ENCODE measurements at places on chromosomes 7 and 10.

DNA sequence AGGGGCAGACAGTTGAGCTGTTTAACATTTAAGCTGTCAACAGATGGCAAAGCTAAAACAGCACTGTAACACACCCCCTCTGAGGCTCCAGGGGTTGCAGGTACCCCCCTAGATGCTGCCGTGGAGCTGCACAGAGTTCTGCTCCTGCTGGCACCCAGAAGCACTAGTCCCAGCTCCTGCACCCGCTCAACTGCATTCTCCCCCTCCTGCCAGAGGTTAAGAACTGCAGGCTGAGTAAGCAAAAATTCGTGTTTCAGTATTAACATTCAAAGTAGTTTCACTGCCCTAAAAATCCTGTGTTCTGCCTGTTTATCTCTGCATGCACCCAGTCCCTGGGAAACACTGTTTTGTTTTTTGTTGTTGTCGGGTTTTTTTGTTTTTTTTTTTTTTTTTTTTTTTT is 790.8 kb upstream of the KCND2 start:
- DNase-seq = no peak

GRCh38 chr7:47587976-47588375 is 6.1 kb upstream of the TNS3 start:
- DNase-seq = no peak

- no peak for DNase-seq
Measured at GRCh38 chr10:106242301-106242700, 922.2 kb downstream of the SORCS1 start.

GRCh38 chr7:100556541-100556940 is 17.2 kb downstream of the SAP25 start:
- DNase-seq = no peak

GRCh38 chr10:34955391-34955790 is 134.8 kb downstream of the CUL2 start:
- DNase-seq = no peak

DNA sequence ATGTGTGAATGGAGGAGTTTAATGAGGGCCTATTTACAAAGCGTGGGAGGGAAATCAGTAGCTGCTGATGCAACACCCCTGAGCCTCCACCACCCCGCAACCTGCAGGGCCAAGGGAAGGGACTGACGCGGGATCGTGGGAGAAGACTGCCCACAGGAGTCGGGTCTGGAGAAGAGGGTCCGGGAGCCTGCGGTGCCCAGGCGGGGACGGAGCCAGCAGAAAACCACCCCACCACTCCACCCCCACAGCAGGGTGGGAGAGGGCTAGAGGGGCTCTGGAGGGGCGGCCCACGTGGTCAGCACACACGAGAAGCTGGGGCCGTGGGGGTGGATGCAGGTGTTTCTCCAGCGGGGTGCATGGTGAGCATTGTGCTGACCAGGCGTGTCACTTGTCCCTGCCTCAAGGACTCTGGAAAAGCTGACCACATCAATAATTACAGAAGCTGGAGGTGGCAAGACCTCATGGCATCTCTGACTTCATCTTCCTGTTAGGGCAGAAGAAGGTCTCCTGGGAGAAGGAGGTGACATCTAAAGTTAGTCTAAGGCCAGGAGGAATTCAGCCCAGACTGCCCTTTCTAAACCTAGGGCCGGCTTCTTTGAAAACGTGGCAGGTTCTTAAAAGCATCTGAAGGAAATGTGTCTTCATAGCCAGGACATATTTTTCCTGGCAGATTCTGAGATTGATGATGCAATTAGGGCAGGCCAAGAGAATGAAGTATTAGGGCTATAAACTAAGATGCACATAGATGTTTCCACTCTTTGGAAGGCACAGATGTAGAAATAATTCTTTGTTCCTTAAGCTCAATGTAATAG is 150.9 kb downstream of the RGS10 start:
- DNase-seq = no peak

- DNase-seq = no peak
Measured at GRCh38 chr10:549391-549790, 140.1 kb downstream of the DIP2C start.

DNA sequence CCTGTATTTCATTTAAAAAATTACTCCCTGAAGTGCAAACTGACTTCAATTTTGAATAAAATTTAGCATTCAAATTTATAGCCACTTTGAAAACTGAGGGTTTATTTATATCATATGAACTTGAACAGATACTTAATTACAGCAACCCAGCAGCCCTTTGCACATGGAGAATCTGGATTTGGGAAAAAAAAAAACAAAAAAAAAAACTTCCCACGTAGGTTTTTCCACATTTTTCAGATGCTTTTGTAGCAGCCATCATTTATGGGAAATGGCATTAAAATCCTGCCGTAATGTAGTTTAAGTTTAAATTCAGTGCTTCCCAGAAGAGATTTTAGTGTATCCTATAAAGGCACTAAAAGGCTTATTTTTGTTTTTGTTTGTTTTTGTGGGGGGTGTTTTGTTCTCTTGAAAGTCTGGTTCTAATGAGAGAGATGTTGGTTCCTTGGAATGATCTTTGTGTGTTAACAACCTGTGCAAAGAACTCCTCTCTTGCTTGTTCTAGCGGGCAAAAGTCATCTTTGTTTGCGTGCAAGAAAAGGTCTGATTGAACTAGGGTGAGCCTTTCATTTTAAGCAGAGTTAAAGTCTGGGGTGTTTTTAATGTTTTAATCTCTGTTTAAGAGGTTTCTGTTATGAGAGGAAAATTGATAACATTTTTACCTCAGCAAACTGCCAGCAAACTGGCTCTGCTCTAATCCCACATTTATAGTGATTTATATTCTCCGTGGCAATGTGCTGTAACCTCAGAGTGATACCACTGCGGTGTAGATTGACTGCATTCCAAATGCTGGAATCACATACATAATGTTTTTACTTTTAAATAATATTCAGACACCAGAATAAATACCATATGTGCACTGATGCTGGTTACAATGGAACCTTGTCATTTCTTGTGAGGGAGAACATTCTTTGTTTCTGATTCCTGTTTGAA is 105.5 kb downstream of the WNT2 start:
- DNase-seq = no peak

DNA sequence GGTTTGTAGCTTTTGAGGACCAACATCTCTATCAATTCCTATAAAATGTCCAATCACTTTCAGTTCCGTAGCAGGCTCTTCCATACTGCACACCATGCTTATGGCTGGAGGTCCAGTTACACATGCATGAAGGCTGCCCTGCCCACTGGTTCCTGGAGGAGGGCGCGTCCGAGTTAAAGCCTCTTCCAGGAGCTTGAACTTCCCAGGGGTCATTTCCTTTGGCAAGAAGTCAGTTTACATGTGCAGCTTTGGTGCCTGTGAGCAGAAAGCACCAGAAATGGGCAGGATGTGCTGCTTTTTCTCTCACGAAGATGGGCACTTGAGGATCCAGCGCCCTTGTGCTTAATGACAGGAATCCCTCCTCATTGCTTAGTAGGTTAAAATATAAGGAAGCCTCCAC is 17.6 kb upstream of the PHYH start:
- no peak for DNase-seq

GRCh38 chr10:123149568-123150270 is 1.8 kb downstream of the HMX2 start:
- no peak for DNase-seq

DNA sequence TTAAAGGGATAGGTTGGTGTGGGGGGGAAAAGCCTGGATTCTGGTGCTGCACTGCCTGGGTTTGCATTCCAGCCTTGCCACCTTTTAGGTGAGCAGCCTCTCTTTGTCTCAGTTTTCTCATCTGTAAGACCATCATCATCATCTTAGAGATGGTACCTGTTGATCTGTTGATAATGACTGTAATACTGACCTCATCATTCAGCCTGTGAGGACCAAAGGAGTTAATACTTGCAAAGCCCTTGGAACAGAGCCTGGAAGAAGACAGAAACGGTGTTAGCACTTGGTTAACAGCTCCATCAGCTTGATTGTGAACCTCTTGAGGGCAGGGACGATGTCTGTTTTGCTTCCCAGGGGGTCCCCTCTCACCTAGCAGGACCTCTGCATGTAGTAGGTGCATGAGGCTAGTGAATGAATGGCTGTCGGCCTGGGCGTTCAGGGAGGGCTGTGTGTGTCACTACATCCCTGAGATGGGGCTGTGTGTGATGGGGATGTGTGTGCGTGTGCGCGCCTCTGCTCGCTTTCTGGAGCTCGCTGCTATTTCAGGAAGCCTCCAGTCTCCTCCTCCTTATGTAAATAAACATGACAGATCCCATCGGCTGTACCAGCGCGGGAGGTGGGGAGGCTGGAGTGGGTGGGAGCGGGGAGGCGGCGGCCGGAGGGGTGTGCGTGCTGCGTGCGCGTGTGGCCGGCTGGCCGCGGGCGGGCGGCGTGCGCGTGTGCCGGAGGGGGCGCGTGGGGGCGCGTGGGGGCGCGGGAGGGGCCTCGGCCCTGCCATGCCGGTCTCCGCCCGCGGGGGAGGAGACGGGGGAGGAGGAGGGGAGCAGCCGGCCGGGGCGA is 61.2 kb downstream of the NEURL1 start:
- DNase-seq = no peak

Data from activated CD8-positive, alpha-beta memory T cell treated with anti-CD3 and anti-CD28 coated beads for 48 hours (primary cell).